ENCODE measurements at places on chromosomes 3 and 15. TPM values are rescaled to one million over a fixed set of nuclear protein-coding genes. Genes with fewer than 3 reads are reported as not detected.

GRCh38 chr15:27741226-27741860 is 357.8 kb downstream of the OCA2 start:
- no peak overlapping the region for H3K4me3 ChIP-seq
- DNase-seq, result no peak
- H3K27ac ChIP-seq, result no peak overlapping the region
- H3K36me3 ChIP-seq, result no peaks in the 10 kb centered on the region

GRCh38 chr3:161083131-161083530 is 22.0 kb downstream of the B3GALNT1 start:
- no peak overlapping the region for H3K27ac ChIP-seq
- H3K36me3 ChIP-seq, result peaks cover 50% of the 10 kb centered on the region
- no peak overlapping the region for H3K4me3 ChIP-seq
- no peak for DNase-seq

- H3K4me1 ChIP-seq, result no peaks in the 10 kb centered on the region
- no peak overlapping the region for H3K4me3 ChIP-seq
- H3K27me3 ChIP-seq, result no peaks in the 10 kb centered on the region
- H3K36me3 ChIP-seq, result peaks cover 3% of the 10 kb centered on the region
Observed at GRCh38 chr15:58562135-58562534, 130.3 kb downstream of the LIPC start.

DNA sequence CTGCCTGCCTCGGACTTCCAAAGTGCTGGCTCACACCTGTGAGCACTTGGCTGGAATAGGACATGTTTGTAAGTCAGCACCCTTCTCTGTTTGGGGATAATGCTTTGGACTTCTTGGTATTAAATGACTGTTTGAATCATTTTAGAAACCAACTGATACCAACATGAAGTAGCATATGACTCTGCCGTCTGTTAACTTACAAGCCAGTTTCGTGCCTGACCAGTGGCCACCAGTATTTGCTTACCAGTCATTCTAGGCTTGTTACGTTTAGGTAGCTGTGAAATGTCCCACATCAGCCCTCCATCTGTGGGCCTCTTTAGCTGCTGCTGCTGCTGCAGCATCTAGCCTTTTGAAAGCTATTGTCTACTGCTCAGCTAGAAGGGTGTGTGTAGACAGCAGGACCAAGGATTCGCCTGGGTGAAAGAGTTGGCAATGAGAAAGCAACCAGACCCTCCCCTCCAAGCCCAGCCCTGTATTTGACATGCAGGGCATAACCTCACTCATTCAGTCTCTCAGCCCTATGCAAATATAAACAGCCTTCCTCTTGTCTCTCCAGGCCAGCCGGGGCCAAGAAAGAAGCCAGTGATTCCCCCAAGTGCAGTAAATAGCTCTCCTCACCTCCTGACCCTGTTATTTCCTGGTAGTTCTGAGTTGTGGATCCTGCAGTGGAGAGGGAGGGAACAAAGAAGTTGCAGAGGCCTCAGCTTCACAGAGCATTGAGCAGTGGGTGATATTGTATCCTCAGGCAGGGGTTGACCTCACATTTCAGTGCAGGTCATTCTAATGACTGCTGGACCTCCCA is 51.0 kb downstream of the NKIRAS1 start:
- peaks cover 4% of the 10 kb centered on the region for H3K36me3 ChIP-seq
- H3K4me3 ChIP-seq, result no peak overlapping the region
- no peaks in the 10 kb centered on the region for H3K27me3 ChIP-seq
- peaks cover 2% of the 10 kb centered on the region for H3K4me1 ChIP-seq
- no peak overlapping the region for H3K27ac ChIP-seq

DNA sequence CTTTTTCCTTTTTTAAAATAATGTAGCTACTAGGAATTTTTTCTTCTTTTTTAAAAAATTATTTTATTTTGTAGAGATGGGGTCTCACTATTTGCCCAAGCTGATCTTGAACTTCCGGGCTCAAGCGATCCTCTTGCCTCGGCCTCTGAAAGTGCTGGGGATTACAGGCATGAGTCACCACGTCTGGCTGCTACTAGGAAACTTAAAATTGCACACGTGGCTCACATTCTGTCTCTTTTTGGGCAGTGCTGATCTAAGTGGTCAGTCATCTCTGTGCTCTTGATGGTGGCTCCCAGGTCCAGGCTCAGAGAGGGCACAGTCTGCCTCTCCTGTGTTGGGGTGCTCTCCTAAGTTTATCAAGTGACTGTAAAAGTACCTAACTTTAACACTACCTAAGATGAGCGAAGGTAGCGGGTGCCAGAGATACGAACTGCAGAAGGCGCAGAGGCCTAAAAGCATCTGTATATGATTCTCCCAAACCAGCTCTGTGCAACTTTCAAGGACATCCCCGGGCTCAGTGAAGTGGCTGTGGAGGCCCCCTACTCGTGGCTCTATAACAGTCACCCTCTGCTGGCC is 52.9 kb upstream of the SEC13 start:
- peaks cover 13% of the 10 kb centered on the region for H3K27me3 ChIP-seq
- H3K27ac ChIP-seq, result no peak overlapping the region
- H3K36me3 ChIP-seq, result no peaks in the 10 kb centered on the region
- DNase-seq, result no peak
- H3K4me3 ChIP-seq, result no peak overlapping the region

DNA sequence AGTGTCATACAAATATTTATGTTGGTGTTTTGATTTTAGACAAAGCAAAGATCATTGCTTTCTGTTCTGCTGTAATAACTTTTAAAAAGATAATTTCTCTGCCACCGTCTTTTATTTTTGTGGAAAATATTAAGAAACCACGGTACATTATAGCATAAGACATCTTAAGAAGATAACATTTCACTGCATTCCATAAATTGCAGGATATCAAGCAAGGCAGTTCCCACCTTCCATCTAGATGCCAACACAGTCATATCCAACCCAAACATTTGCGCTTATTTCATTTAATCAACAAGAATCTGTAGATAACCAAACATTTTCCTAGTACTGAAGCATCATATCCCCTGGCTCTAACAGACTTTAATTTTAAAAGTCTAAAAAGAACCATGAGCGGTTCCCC is 25.1 kb downstream of the ARHGAP31 start:
- peaks cover 1% of the 10 kb centered on the region for H3K36me3 ChIP-seq
- H3K4me1 ChIP-seq, result peaks cover 18% of the 10 kb centered on the region
- H3K4me3 ChIP-seq, result no peak overlapping the region
- peaks cover 6% of the 10 kb centered on the region for H3K27me3 ChIP-seq
- H3K27ac ChIP-seq, result no peak overlapping the region

DNA sequence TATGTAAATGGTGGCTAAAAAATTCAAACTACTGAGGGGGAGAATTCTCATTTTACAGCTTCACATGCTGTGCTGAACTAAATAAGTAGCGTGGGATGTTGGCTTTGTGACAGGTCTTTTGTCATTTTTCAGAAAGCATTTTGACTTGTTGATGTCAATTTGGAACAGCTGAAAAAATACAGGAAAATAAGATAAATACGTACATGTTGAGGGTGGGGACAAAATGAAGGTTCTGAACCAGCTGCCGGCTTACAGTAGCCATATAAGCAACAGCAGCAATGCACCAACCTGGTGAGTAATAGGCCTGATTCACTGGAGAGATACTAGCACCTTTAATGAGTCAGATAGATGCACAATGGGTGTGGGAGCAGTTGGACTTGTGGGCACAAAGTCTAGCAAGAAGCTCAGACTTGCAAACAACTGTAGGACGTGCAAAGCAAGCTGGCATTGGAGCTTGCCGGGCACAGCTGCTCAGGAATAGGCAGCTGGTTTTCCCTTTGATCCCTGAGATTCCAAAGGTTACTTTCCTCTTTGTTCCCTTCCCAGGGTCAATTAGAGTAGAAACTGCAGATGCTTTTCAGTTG is 12.9 kb downstream of the B3GNT5 start:
- no peak for DNase-seq
- no peak overlapping the region for H3K4me3 ChIP-seq
- peaks cover 3% of the 10 kb centered on the region for H3K36me3 ChIP-seq

The FOXB1 gene
- 0.50 TPM for total RNA-seq

The CYP1A2 gene
- total RNA-seq, result not detected

The CCNB2 gene
- total RNA-seq, result 112 TPM

The ADAMTSL3 gene
- not detected for total RNA-seq

The SLC15A2 gene
- total RNA-seq, result 3.9 TPM

All from activated CD8-positive, alpha-beta T cell treated with anti-CD3 and anti-CD28 coated beads, Interleukin-2, amount 10 ng/mL, durations not matched to agents 7 days and 5 days (primary cell).